ENCODE measurements at places on chromosomes 4 and X.

DNA sequence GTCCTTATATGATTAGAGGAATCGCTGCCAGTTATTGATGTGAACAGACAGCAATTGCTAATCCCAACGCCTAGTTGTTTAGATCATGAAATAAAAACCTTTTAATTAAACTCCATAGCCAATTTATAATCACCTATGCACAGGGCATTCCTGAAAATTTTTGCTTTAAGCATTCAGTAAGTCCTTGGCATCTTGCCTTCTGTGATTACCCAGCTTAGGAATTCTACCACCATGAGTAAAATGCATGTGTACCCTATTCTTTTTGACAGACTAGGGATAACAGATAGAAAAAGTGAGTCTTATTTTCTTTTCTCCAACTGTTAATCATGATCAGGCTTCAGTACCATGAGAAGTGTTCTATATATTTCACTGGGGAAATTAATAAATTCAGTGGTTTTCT is 995.3 kb upstream of the GRIA3 start:
- DNase-seq: no peak

DNA sequence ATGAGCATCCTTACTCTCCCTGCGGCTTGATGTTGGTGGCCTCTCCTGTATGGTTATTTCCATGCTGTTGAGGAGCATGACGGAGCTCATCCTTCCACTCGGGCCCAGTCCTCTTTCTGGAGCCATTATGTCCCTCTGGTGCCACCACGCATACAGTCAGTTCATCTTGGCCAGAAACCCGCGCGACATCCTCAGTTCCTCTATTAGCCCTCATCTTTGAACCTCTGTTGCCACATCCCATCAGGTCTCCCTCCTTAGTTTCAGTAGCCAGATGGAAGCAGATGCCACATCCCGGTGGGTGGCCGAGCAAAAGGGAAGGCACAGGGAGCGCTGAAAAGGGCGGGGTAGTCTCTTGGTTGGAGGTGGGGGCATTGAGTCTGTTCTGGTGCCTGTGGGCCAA is 4.6 kb downstream of the LOC101059915 start:
- DNase-seq: no peak

- no peak for DNase-seq
Observed at GRCh38 chrX:139828033-139828432, 104.8 kb downstream of the ATP11C start.

DNA sequence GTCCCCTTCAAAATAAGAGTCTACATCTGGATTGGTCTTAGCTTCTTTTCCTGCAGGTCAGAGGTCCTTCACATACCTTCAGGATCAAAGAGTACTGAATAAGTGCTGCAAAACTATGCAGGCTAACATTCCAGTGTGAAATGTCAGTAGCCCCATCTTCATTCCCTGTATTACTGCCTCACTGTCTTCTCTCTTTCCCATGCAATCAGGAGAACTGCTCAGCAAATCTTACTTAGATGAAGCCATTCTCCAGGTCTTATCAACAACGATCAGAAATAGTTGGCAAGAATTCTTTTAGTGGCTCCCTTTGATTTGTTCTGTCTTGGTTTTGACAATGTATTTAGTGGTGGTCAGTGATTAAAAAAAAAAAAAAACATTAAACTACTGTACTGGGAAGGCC is 26.0 kb upstream of the IQCM start:
- no peak for DNase-seq

DNA sequence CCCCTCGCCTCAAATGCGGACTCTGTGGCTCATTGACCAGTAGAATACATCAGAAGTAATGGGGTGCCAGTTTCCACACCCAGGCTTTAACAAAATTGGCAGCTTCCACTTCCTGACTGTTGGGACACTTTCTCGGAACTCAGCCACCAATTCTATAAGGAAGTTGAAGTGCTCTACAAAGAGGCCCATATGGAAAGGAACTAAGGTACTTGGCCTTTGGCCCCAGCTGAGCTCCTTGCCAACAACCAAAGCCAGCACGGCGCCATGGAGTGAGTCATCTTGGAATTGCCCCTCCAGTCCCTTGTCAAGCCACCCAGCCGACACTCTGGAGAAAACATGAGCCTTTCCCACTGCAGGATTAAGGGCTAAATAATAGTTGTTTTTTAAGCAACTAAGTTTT is 262.2 kb upstream of the INTU start:
- no peak for DNase-seq

DNA sequence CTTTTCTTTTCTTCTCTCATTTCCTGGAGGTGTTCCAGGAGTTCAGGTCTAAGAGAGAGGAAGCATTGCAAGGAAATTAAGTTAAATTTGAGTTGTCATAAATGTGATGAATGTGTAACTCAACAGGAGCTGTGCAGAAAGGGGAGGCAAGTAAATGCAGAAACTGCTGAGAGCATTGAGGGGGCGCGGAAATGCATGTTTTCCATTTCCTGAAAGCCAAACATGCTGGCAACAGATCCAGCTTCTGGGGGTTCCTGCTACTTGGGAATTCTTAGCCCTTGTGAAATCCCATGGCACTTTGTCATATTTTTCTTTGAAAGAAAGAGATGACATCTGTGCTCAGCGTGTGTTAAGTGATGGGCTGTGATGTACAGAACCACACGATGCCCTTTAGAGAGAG is 33.8 kb upstream of the NAP1L5 start:
- DNase-seq: no peak

DNA sequence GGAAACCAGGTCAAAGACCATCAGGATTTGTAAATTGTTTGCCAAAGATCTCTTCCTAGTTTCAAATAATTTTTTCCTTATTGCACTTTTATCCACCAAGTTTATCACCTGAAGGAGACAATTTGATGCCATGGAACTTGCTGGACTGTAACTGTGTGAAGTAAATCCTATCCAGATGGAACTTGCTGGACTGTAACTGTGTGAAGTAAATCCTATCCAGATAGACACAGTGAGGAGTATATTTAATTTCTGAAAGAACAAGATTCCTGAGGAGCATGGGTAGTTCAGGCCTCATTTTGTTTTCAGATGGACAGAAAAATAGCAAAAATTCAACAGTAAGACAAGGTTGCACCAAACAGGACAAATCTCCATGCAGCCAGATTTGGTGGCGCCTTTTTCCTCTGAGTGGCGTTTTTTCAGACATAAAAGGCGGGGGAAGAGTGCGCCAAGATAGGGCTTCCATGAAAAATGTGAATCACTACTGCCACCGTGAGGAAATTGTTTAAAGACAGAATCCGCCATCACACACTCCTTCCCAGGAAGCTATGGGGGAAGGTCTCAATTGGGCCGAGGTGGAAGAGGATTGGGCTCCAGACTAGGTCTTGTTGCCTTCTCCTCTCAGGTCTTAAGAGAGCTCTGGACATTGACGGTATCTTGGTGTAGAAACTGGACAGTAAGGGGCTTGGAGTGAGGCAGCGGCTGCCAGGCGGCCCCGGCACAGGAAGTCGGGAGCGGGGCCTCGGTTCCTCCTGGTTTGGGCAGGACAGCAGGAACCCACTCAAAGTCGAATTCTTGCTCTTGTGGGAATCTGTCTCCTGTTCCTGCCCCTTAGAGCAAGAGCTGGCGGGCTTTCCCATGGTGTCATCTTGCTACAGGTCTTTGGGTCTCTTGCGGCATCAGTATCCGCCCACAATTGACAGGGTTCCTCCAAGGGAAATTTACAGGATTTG is 234.7 kb downstream of the OR13H1 start:
- no peak for DNase-seq
